Femur (tissue), 1 donor: ENCODE measurements at places on chromosomes 7 and 10.

DNA sequence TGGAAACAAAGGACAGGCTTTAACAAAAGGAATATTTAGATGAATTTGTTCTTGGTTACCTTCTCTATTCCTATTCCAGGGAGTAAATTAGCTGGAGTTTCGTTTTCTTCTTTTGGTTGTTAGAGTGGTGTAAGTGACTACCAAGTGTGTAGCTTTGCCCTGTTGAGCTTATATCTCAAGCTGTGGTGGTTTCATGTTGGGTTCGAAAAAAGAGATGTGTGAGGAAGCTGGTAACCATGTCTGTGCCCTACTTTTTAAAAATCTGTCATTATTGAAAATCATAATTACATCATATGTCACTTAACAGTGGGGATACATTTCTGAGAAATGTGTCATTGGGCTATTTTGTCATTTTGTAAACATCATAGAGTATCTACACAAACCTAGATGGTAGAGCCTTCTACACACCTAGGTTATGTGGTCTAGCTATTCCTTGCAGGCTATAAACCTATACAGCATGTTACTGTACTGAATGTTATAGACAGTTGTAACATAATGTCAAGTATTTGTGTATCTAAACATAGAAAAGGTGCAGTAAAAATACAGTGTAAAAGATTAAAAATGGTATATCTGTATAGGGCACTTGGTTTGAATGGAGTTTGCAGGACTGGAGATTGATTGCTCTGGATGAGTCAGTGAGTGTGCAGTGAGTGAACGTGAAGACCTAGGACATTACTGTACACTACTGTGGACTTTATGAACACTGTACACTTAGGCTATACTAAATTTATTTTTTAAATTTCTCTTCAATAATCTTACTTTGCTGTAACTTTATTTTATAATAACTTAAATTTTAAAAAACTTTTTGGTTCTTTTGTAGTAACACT, 90.4 kb downstream of the SEPTIN7 start:
- no peak for DNase-seq

DNA sequence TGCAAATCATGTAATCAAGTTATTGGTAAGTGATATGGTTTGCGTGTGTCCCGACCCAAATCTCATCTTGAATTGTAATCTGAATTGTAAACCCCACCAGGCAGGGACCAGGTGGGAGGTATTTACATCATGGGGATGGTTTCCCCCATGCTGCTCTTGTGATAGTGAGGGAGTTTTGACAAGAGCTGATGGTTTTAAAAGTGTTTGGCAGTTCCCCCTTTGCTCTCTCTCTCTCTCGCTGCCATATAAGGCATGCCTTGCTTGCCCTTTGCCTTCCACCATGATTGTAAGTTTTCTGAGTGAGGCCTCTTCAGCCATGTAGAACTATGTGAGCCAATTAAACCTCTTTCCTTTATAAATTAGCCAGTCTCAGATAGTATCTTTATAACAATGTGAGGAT, 302.6 kb downstream of the THSD7A start:
- DNase-seq = no peak

- no peak for DNase-seq
Measured at GRCh38 chr7:7895754-7896153, 72.8 kb upstream of the GLCCI1 start.

DNA sequence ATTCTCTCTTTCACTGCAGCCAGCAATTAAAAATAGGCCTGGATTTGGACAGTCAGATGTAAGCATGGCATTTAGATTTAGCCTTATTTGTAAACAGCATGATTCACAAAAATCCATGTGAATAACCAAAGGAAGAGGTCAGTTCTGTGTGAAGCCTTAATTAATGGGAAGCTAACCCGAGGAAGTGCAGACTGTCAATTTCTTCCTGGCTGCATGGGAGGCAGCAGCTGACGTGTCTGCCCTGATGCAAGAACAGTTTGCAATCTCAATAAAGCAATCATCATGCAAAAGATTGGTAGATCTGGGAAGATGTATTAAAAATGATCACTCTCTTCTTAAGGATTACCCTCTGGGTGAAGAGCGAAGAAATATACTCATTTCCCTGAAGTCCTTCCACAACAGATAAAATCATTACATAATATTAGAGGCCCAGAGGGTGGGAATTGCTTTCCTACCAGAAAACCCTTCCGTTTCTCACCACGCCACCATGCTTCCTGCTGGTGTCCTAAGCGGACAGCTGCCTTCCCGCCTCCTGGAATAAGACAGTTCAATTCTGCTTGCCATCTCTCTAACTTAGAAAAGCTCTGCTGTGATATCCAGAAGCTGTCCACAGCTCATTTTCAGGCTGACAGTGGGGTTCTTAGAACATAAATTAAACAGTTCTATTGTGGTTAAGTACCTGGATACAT, 526.7 kb upstream of the NRP1 start:
- no peak for DNase-seq

GRCh38 chr10:132708936-132709335, 77.0 kb downstream of the NKX6-2 start:
- DNase-seq = no peak

GRCh38 chr7:102967798-102968197, 55.0 kb downstream of the LRRC17 start:
- DNase-seq = no peak

- DNase-seq = peak; percentile 20
Measured at GRCh38 chr10:70602665-70603448, at the start of gene PRF1. PRF1 (minus strand) TSS chr10:70602741; CDS start chr10:70600902, 1,839 bp downstream.

DNA sequence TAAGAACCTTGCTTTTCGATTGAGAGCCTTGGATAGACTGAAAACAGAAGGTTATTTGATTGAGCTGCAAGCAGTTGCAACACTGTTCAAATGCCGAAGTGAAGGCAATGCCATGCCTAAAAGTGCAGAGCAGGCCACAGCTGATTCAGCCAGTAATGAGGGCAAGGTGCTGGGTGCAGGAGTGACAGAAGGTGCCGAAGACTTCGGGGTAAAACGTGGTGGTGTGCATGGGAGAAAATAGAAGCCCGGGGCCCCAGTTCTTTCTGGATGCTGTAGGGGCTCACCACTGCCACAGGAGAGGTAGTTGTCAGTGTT, 43.6 kb upstream of the GATAD1 start:
- DNase-seq = no peak

DNA sequence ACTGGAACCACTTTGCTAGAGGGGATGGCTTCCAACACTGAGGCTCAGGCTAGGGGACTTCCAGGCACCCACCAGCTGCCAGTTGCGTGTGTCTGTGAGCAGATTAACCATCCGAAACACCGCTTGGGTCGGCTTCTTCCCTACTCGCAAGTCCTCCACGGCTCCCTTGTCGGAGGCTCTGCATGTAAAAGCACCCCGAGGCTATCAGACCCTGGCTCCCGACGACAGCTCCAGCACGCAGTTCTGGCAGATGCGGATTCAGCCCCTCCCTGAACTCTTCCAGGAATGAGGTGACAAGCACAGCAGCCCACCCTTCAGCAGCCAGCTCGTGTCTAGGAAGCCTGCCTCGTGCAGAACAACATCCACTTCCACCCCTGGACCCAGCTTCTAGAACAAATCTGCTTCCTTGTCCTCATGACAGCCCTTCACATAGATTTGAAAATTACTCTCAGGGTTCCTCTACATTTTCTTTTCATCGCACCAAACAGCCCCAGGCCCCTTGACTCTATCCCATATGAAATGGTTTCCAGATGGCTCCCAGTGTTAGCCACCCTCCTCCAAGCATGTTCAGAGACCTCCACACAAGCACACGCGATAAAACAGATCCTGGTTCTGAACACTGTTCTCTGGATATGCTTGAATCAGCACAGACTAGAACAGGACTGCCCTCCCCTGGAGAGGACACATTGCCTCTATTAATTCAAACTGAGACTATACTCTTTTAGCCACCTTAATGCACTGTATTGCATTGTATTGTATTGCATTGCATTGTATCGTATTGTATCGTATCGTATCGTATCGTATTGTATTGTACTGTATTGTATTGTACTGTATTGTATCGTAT, 44.6 kb downstream of the SLIT1 start:
- no peak for DNase-seq

GRCh38 chr10:130481076-130481930, 345.1 kb downstream of the GLRX3 start:
- peak; percentile 9 for DNase-seq

GRCh38 chr7:71705217-71705616, 573.3 kb downstream of the GALNT17 start:
- DNase-seq = no peak

GRCh38 chr10:99438890-99439289, 8.5 kb upstream of the GOT1 start:
- no peak for DNase-seq

GRCh38 chr10:1598393-1599153, 138.8 kb downstream of the ADARB2 start:
- DNase-seq = no peak

DNA sequence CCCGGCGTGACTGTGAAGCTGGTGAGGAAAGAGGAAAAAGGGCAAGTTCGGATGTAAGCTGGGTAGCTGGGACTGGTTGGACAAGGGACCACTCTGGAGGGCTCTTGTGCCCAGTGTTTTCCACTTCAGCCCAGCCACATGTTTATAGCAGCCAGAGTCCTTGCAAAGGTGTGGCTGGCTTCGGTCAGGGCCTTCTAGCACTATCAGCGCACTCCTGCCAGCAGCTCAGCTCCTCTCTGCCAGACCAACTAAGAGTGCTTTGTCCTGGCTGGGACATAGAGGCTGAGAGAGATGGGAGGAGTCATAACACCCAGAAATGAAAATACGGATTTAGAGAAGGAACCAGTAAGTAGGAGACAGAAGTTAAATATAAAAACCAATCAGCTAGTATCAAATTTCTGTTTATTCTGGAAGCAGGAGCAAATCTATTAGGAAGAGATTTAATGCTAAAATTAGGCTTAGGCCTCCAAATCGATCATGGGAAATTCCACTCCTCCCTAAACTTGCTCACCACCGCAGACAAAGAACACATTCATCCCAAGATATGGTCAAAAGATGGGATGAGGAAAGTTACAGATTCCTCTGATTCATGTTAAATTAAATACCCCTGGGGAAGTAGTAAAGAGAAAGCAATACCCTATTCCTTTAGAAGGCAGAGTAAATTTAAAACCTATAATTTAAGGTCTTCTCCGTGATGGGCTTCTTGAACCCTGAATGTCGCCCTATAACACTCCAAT, 135.0 kb downstream of the RALA start:
- DNase-seq = peak; percentile 65

DNA sequence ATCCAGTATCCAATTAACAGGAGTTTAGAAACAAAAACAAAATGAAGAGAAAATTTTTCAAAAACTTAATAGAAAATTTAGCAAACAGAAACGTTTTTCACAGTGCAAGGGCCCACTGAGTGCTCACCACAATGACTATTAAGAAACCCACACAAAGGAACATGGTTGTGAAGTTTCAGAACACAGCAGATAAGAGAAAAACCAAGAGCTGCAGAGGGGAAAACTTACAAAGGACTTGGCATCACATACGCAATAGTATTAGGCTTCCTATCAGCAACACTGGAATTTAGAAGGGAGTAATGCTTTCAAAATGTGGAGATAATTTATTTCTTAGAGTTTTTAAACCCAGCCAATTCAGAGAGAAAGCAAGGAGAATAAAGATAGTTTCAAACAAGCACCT, 1.7 kb upstream of the C7orf25 start:
- DNase-seq = no peak

DNA sequence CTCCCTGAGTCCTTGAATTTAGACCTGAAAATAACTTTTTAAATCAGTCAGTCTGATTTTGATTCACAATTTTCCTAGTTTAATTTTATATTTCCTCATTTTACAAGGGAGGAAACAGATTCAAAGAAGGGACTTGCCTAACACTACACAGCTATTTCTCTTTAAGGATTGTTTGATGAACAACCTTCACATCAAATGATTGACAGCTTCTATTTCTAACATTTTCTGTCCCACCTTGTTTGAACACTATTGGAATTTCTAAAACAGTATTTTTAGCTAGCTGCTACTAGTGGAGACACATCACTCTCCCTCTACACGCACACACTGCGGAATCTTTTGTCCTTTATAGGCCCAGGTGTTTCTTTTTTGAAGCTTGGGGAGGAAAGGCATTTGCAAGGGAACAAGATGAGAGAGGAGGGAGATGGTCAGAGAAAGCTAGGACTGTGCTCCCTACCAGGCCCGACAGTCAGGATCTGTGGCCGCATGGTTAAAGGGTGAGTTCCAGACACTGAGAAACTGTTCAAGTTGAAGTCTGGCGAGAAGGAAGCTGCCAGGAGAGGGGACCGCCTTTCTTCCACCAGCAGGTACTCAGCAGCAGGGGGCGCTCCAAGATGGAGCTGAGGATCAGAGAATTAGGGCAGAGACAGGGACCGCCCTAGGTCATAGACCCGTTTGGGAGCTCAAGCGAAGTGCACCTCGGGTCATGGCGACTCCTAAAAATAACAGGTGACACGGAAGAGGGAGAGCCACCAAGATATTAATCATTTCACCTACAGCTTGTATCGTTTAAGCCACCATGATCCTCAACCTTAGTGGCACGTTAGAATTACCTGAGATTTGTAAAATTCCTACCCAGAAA, 49.7 kb downstream of the DNAJC12 start:
- peak; percentile 44 for DNase-seq

DNA sequence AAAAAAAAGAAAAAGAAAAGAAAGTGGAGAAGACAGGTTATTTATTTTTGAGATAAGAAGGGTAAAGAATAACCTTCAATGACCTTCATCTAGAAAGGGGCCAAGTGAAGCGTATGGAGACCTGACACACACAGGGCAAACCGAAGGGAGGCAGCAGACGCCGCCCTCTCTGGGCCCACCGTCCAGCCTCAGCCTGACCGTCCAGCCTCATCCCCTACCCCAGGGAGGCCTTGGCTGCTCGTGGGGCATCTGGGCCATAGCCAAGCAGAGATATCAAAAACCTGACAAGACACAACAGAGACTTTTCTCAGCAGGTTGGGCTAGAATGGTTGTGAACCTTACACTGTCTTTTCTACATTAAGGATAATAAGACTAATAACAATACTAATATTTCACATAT, 10.9 kb downstream of the PRKAG2 start:
- no peak for DNase-seq

DNA sequence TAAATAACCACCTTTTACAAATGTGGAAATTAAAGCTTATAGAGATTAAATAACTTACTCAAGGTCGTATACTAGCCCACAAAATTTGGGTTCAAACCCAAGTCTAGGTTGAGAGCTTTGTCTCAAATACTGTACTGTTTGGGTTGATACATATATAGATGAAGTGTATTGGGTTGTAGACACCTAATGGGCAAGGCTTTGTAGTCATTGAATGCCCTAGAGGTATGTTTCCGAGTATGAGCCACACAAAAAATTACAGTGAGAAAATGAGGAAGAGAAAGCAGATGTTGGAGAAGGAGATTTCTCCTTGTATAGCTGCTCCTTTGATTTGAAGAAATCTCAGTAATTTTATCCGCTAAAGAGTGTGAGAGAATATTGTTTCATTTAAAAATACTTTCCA, 60.6 kb downstream of the C1GALT1 start:
- DNase-seq = no peak

GRCh38 chr10:96906864-96907263, 74.8 kb downstream of the LCOR start:
- DNase-seq = no peak
